ENCODE measurements at places on chromosomes 2 and 18.

- DNase-seq, result no peak
Measured at GRCh38 chr18:37524498-37525261, 40.9 kb downstream of the CELF4 start.

DNA sequence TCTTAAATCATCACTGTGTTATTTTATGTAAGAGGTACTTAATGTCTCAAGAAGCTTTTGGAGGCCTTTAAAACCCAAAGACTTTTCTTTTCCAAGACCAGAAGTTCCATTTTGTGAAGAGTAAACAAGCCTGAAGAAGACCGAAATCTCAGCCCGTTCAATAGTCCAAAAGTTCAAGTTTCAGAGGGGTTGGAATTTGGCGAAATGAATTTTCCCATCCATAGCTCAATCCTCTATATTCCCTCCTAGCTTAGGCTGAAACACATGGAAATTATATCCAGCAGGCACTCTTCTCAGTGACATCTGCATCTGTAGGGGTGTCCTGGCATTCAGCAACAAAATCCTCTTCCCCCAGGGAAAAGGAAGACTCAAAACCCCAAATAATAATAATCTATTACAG, 344.6 kb downstream of the ARHGAP15 start:
- no peak for DNase-seq

DNA sequence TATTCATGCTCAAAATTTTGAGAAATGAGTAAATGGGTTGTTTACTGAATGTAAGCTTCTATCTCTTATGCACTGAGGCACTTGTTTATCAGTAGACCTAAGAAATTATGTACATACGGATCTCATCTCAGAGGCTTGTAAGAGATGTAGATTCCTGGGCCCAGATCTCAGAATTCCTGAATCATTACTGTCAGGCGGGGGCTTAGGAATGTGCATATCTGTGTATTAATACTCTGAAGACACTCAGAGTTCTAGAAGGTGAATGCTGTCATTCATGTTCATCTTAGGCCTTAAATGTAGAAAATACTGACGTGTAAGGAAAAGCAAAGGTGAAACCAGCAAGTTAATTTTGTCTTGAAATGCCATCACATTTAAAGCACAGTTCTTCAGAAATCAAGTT, 169.6 kb downstream of the FMNL2 start:
- DNase-seq, result no peak

GRCh38 chr2:43321446-43321845, 95.0 kb upstream of the ZFP36L2 start:
- DNase-seq, result no peak

GRCh38 chr2:163264341-163264740, 425.8 kb upstream of the KCNH7 start:
- DNase-seq, result no peak

- DNase-seq, result peak; percentile 55
Measured at GRCh38 chr2:227460070-227460485, 11.9 kb upstream of the AGFG1 start.

DNA sequence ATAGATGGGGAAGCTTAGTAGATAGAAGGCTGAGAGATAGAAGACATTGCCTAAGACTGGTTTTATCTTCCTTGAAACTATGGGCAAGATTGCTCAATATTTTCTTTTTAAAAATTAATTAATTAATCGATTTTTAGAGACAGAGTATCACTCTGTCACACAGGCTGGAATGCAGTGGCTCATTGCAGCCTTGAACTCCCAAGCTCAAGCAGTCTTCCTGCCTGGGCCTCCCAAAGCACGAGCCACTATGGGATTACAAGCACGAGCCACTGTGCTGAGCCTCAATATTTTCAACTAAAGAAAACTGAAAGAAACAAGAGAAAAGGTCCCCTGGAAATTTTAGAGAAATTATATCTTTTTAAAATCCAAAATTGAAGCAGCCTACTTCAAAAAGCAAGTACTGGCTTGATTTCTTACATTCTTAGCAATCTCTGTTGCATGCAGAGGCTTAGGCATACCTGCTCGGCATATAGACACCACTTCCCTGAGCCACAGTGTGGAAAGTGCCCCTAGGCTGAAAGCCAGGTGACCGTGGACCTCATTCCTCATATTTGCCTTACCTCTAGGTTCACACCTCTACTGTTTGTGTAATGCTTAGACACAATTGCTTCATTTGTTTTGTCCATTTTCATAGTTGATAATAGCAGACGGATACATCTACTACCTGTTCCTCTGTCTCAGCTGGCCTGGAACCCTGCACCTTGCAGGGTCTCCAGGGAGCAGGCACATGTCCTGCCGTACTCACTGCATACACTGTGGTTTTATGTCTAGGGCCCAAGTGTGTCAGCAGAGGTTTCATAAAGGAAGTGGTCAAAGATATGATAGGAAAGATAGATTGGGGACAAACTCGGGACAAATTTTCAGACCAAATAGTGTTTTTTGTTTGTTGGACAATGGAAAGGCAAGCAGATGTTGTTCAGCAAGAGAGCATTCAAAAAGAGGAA, 166.5 kb upstream of the ALPP start:
- DNase-seq, result no peak

GRCh38 chr2:109460553-109461324, 153.0 kb downstream of the SEPTIN10 start:
- DNase-seq, result no peak

DNA sequence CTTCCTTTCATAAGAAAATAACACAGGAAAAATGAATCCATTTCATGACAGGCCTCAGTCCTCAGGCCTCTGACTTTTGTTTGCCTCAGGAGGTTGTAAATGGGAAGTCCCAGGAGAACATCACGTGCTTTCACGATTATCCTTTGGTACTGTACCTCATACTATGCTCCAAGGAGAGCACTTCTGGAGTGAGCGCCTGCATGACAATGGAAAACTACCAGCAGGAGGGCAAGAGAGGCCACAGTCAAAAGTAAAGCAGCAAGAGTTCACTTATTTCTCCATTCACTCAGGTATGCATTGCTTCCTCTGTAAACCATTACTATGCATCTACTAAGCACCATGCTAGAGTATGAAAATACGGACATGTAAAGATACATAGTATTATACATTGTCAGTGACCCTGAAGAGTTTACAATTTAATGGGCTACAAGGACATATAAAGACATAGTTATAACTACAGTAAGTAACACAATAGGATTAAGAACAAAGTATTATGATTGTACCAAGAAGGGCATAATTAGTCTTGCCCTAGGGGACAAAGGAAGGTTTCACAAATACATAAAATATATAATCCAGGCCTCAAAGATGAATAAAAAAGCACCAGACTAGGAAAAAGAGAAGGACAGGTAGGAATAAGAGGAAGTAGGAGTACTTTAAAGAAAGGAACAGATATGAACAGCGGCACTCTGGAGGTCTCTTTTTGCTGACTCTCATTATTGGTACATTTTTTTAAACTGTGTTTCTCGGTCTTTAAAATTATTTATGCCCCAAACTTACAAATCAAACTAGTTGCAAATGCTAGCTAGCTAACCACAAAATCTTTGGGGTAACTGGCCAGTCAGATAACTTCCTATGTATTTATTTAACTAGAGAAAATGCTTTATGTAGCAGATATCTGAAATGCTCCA, 806.7 kb downstream of the NRXN1 start:
- DNase-seq, result no peak

DNA sequence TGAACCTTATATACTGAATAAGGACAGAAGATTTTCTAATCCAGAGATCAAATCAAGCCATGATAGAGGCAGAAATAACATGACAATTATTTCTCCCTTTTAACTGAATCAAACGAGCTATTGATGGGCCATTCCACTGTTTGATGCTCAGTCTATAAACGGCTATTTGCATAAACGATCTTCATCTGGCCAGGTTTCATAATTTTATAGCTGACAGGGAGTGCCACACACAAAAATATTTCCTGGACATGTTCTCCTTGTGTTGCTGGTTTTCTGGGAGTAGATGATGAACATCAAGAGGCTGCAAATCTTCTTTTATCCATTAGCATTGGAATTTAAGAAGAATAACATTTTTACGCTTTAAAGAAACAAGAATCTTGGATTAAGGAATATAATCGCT, 63.1 kb downstream of the ACVR1C start:
- no peak for DNase-seq

DNA sequence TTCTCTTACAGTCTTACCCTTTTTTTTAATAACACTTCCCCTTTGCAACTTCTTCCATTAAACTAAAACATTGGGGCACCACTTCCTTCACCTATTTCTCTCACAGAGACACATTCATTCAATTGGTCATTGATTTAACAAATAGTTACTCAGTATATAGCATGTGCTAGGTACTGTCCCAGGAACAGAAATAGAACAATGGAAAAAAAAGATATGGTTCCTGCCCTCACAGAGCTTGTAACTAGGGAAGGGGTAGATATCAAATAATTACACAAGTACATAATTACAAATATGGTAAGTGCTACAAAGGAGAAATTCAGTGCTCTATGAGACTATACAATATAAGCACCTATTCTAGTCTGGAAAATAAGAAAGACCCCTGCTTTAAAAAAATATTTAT, 165.5 kb upstream of the RBBP8 start:
- no peak for DNase-seq

- DNase-seq, result no peak
Measured at GRCh38 chr2:8312861-8313830, 368.7 kb upstream of the ID2 start.

GRCh38 chr2:227617316-227618230, at the start of gene SCYGR4:
TSS of gene SCYGR4 (plus strand) at chr2:227617498. CDS start at chr2:227617498, 0 bp downstream.
- no peak for DNase-seq

GRCh38 chr2:85858841-85859240, 29.9 kb downstream of the ST3GAL5 start:
- DNase-seq, result no peak

- DNase-seq, result no peak
Measured at GRCh38 chr18:56982766-56983165, 164.1 kb upstream of the BOD1L2 start.

DNA sequence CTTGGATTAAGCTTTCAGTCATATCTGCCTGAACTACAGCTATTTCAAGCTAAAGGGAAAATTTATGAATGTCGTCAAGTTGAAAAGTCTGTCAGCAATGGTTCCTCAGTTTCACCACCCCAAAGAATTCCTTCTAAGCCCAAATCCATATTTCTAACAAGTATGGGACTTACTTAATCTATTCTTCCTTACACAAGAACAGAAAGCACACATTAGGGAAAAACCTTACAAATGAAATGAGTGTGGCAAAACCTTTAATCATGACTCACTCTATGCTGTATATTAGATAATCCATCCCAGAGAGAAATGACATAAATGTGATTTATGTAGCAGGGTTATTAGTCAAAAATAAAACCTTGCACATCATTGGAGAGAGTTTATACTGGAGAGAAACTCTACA, 78.9 kb downstream of the RAB31 start:
- DNase-seq, result no peak
